ENCODE measurements at places on chromosomes 11 and 22. TPM values are rescaled to one million over a fixed set of nuclear protein-coding genes. Genes with fewer than 3 reads are reported as not detected.

Gene PLEKHA7
- total RNA-seq = 4.5 TPM

Gene DCDC1
- total RNA-seq = not detected

- no peaks in the 10 kb centered on the region for H3K4me1 ChIP-seq
- no peak within 1 kb of the TSS for H3K4me3 ChIP-seq
- H3K27ac ChIP-seq = no peak within 1 kb of the TSS
- H3K27me3 ChIP-seq = peaks cover 4% of the 10 kb centered on the region
- DNase-seq = no peak
Measured at GRCh38 chr11:118343981-118344515, at the start of gene CD3G. Gene CD3G (plus strand): TSS chr11:118344344. CDS start chr11:118344424, 80 bp downstream.

DNA sequence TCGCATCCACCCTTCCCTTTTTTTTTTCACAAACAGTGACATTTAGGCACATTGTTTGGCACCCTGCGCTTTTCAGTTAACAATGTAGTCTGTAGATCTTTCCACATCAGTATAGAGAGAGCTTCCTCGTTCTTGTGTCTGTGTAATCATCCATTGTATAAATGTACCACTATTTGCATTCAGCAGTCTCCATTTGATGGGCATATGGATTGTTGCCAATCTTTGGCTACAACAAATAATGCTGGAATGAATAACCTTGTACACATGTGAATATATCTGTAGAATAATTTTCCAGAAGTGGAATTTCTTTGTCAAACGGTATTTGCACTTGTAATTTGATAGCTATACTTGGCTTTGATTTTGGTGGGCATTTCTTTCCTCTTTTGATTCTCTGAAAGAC, 17.1 kb downstream of the MPEG1 start:
- no peak for DNase-seq
- H3K27ac ChIP-seq = no peak overlapping the region
- H3K4me3 ChIP-seq = no peak overlapping the region
- peaks cover 22% of the 10 kb centered on the region for H3K36me3 ChIP-seq
- H3K27me3 ChIP-seq = no peaks in the 10 kb centered on the region
- H3K4me1 ChIP-seq = peaks cover 26% of the 10 kb centered on the region

- no peaks in the 10 kb centered on the region for H3K27me3 ChIP-seq
- no peak for DNase-seq
- H3K27ac ChIP-seq = no peak overlapping the region
- no peaks in the 10 kb centered on the region for H3K36me3 ChIP-seq
- no peak overlapping the region for H3K4me3 ChIP-seq
- no peaks in the 10 kb centered on the region for H3K4me1 ChIP-seq
Measured at GRCh38 chr22:48973694-48974041, 854.0 kb downstream of the BRD1 start.

DNA sequence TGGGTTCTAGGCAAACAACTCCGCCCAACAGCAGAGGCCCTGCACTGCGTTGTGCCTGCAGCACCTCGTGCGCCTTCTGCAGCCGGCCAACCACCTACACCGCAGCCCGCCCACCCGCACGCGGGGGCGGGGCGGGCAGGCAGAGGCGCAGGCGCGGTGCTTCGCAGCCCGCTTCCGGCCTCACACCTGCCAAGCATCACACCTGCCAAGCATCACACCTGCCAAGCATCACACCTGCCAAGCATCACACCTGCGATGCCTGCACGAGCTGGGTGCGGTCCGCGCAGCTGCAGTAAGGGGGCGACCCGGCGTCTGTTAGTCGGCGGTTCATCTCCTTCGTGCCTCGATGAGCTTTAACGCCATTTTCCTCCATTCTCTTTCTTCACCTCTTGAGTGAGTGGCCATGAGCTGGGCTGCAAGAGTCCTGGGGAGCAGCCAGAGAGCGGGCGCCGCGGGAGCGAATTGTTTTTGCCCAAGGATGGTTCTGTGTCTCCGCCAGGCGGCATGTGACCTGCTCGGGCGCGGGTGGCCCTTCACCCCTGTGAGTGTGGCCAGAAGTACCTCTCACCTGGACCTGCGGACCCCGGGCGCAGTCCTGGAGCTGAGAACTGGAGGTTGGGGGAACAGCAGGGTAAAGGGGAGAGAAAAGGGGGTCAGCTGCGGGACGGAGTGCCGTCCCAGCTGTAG, at the start of gene LDHAL6A:
TSS of gene LDHAL6A (plus strand) at position 171 of the 687 bp plus-strand sequence. CDS start 825 bp downstream, outside the sequence.
- H3K4me3 ChIP-seq = no peak within 1 kb of the TSS
- no peak for DNase-seq
- H3K27ac ChIP-seq = no peak within 1 kb of the TSS
- no peaks in the 10 kb centered on the region for H3K4me1 ChIP-seq

GRCh38 chr11:93646399-93646798, 15.1 kb upstream of the CEP295 start:
- no peak for DNase-seq
- no peak overlapping the region for H3K27ac ChIP-seq
- H3K36me3 ChIP-seq = no peaks in the 10 kb centered on the region
- no peaks in the 10 kb centered on the region for H3K4me1 ChIP-seq
- no peaks in the 10 kb centered on the region for H3K27me3 ChIP-seq

- no peaks in the 10 kb centered on the region for H3K4me1 ChIP-seq
- DNase-seq = no peak
- no peaks in the 10 kb centered on the region for H3K36me3 ChIP-seq
Measured at GRCh38 chr11:3115321-3115720, 49.8 kb downstream of the OSBPL5 start.

- H3K27ac ChIP-seq = no peak overlapping the region
- no peak for DNase-seq
- peaks cover 6% of the 10 kb centered on the region for H3K4me1 ChIP-seq
- no peak overlapping the region for H3K4me3 ChIP-seq
Measured at GRCh38 chr22:29152954-29153719, 52.6 kb upstream of the EMID1 start.

DNA sequence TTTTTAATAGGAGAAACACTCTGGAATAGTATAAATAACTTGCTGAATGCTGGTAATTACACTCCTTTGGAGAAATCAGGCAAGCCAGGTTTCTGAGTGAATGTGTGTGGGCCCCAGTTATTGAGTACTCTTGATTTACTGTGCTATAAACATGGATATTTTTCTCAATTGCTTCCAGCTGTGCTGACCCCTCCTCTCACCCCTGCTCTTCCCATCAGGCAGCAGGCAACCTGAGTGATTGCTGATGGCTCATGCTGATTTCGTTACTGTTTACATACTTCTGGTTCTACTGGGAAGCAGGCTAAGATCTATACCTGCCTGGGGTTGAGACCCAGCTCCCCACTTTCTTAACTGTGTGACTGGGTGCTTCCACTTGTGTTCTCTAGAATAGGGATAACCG, 68.5 kb downstream of the DHCR7 start:
- H3K4me3 ChIP-seq = no peak overlapping the region
- H3K27ac ChIP-seq = no peak overlapping the region
- no peaks in the 10 kb centered on the region for H3K36me3 ChIP-seq
- peaks cover 28% of the 10 kb centered on the region for H3K4me1 ChIP-seq
